Activated CD4-positive, alpha-beta T cell treated with anti-CD3 and anti-CD28 coated beads, Interleukin-2, amount 50 U/mL, for 48 hours (primary cell): ENCODE measurements at places on chromosomes 1 and 21.

- DNase-seq, result no peak
These were observed 216.0 kb downstream of the DYRK1A start for GRCh38 chr21:37582590-37582989.

GRCh38 chr21:14451546-14451945 lies 68.6 kb upstream of the HSPA13 start:
- DNase-seq, result no peak

DNA sequence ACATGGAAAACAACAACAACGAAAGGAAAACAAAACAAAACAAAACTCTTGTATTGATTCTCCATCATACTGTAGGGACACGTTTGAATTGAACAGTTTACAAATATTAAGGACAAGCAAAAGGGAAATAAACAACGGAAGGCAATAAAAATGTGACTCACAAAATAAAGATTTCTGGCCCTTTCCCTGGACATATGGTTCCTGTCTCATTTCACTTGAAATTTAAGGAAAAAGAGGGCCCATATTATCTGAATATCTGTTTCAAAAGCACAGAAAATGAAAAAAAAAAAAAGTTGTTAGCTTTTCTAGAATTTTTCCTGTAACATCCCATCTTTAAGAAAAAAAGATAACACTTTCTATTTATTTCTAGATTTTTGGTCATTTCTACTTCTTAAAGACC lies 3.6 kb upstream of the PKN2 start:
- DNase-seq, result no peak

DNA sequence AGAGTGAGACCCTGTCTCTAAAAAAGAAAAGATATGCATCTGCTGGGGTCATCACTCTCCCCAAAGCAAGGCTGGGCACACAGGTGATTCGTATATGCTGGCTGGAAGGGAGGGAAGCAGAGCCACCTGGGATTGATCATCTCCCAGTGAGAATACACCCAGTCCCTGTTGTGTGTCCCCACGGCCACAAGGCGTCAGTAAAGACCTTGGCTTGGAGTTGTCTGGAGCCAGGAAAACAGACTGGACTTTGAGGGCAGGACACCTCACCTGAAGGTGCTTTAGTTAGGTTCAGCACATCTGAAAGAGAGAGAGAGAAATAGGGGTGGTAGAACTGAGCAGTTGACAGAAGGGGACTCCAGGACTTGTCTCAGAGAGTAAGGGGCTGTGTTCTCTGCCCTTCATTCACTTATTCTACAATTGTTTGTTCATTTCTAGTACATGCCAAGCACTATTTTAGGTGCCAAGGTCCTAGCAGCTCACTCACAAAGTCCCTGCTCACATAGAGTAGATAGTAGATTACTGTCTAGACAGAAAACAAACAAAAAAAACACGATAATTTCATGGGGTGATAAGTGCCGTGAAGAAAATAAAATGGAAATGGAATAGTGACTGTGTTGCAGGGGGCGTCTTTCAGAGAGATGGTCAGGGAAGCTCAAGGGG lies 13.5 kb downstream of the CITED4 start:
- DNase-seq, result peak; percentile 20

DNA sequence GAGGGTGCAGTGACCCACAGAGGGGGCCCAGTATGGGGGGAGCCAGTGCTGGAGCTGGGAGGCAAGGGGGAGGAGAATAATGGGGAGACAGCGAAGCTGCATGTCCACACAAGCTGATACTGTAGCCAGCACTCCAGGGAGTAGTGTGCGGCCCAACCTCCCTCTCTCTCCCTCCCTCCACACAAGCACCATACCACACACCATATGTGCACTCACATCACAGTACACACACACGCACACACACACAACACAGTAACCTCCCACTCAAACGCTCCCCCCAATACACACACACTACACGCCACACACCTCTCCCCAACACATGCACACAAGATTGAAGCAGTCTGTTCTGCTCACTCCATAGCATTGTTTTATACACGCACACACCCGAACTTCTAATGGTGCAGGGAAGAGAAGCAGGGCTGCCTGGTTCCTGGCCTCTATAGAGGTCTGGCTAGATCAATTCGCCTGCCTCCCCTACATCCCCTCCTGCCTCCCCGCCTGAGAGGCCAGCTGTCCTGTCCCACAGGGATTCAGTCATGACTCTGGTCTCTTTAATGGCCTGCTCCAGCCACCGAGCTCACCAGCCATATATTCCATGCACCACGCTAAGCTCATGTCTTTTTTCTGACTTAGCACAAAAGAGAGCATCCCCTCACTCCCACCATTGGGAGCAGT lies 3.8 kb downstream of the NCDN start:
- no peak for DNase-seq

- no peak for DNase-seq
These were observed 74.6 kb downstream of the OBSCN start for GRCh38 chr1:228282329-228283042.

DNA sequence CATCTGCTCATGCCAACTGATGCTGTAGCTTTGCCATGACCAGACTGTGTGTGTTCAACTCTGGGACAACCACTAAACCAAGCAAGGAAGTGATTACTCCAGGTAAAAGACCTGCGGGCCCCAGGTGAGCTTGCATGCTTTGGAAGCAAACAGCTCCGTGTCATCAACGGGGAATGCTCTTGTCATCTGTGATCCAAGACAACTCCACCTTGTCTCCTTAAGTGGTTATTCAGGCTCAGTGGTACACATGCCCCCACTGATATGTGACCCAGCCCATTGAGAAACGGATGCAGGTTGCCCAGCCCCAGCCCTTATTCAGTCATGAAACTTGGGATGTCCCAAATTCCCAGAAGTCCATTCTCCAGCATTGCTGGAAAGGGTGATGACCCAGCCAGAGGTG lies 89.0 kb downstream of the TIAM1 start:
- no peak for DNase-seq

GRCh38 chr1:4494558-4494957 lies 159.9 kb upstream of the AJAP1 start:
- no peak for DNase-seq

- DNase-seq, result no peak
These were observed 75.5 kb downstream of the SERINC2 start for GRCh38 chr1:31488528-31488927.

DNA sequence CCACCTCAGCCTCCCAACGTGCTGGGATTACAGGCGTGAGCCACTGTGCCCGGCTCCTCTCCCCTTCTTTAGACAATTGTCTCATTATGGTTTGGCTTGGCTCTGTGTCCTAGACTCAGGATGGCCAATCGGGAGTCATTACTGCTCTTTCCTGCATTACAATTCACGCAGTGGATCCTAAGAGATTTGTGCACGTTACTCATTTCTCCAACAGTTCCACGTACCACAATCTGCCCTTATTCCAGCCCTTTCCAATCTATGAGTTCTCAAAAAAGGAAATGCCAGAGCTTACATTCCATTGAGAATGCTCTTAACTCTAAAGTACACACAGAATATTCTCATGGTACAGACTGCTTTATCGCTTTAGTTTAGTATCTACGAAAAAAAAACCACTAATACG lies 357.0 kb downstream of the GPATCH2 start:
- DNase-seq, result no peak

DNA sequence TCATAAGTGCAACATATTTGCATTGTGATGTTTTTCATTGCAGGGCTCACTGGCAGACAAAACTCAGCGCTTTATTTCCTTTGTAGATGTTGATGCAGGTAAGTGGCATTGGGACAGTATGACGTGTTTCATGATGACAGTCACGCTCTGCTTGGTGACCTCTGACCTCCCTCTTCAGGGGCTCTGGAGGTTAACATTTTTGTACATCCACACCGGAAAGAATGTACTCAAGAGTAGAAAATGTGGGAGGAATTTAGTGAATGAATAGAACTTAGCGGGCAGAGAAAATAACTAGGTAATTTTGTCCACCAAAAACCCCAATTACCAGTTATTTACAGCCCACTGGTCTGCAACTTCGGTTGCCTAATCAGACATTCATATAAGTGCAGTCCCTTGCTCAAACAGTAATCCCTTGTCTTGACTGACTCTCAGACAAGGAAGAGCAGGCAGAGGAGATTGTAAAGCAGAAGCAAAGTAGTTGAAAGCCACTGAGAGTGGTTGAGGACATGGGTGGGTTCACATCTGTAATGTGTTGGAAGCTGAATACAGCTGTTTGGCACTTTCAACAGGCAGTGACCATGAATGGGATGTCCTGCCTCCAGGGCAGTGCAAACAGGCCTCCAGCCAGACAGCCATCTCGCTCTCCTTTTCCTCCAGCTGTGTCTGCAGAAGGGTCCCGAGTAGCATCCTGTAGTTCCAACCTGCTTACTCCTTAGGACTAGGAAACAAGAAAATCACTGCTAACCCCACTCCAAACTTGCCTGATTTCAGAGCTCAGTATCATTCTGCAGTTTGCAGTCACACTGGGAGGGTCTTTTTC lies 188.9 kb downstream of the NRIP1 start:
- no peak for DNase-seq

- peak; percentile 32 for DNase-seq
These were observed 276.3 kb upstream of the GREM2 start for GRCh38 chr1:240888039-240888786.

DNA sequence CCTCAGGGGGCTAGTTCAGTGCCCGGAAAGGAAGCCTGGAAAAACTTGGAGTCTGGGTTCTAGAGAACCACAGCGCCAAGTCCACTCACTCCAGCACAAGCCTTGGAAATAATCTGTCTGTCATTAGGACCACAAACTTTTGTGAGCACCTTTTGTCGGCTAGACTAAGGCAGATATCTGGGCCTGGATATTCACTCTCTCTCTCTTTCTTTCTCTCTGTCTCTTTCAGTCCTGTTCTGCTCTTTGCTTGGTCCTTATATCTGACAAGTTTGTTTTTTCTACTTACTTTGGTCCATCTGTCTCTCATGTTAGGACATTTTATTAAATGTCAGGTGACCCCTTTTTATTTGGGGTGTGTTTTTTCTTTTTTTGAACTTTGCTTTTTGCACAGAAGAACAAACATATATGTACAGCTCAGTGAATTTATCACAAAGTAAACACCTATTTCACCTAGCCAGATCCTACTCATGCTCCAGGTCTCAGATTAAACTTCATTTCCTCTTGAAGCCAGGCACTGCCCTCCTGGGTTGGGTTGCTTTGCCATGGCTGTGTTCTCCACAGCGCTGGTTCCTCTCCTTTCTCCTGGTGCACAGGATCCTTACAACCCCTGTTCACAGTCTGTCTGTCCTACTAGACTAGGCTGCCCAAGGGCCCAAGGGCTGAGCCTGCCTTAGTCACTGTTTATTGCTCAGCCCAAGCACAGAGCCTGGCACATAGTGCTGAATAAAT lies 40.8 kb downstream of the TCEANC2 start:
- no peak for DNase-seq

DNA sequence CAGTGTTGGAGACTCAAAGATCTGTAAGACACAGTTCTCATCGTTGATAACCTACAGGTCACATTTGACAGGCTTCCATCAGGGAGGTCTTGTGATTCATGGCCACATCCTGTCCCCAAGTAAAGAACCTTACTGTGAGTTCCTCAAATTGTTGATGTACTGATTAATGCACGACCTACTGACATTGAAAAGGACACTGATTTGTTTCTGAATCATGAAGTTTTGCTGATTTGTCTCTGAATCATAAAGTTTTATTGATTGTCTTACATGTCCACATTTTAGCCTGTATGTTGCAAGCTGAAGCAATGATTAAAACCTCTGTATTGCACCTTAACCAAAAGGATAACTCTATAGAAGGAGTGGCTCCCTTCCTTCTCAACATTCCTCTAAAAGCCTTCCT lies 476.3 kb upstream of the RUNX1 start:
- DNase-seq, result no peak

GRCh38 chr1:33548319-33548718 lies 75.9 kb downstream of the ZSCAN20 start:
- DNase-seq, result no peak

GRCh38 chr1:44802306-44803061 lies 2.3 kb downstream of the PLK3 start:
- no peak for DNase-seq
